Tongue (tissue), 3 donors: ENCODE measurements at places on chromosomes 2 and 18. TPM values are rescaled to one million over a fixed set of nuclear protein-coding genes. Genes with fewer than 3 reads are reported as not detected.

Gene ERMN
- not detected for total RNA-seq

Gene SLC25A52
- not detected for total RNA-seq

Gene ABCA12
- 1.7 TPM for total RNA-seq

Gene NOL4
- total RNA-seq: 0.82 TPM

Gene GALNT3
- 8.7 TPM for total RNA-seq
